ENCODE measurements at places on chromosomes 4 and X.
A peak's percentile ranks its signal among the peaks of the same experiment; 100 is the strongest.

- no peak for DNase-seq
These were observed 1.4 kb upstream of the SMAD1 start for GRCh38 chr4:145480257-145480656.

- DNase-seq = no peak
These were observed 486.5 kb downstream of the GRXCR1 start for GRCh38 chr4:43379016-43379415.

- no peak for DNase-seq
These were observed 1849.4 kb upstream of the AGA start for GRCh38 chr4:179291657-179292056.

GRCh38 chrX:21700967-21701366, 42.8 kb upstream of the KLHL34 start:
- no peak for DNase-seq

DNA sequence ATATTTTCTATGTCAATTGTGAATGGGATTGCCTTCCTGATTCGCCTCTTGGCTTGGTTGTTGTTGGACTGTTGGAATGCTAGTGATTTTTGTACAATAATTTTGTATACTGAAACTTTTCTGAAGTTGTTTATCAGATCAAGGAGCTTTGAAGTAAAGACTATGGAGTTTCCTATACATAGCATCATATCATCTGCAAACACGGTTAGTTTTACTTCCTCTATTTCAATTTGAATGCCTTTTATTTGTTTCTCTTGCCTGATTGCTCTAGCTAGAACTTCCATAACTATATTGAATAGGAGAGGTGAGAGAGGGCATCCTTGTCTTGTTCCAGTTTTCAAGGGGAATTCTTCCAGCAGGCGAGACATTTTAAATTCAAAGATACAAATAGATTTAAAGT, 226.5 kb downstream of the FBXO8 start:
- DNase-seq = no peak

DNA sequence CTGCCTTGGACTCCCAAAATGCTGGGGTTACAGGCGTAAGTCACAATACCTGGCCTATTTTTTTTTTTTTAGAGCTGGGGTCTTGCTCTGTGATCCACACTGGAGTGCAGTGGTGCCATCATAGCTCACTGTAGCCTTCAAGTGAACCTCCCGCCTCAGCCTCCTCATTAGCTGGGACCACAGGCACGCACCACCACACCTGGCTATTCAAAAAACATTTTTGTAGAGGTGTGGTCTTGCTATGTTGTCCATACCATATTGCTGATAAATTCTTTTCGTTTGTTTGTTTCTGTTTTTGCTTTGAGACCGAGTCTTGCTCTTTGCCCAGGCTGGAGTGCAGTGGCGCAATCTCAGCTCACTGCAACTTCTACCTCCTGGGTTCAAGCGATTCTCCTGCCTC, 21.6 kb downstream of the ENOPH1 start:
- no peak for DNase-seq

GRCh38 chrX:89034679-89035078, 287.7 kb downstream of the CPXCR1 start:
- DNase-seq = no peak

GRCh38 chr4:999882-1000425, 6.8 kb upstream of the SLC26A1 start:
- no peak for DNase-seq

GRCh38 chrX:9341291-9342201, 123.3 kb upstream of the TBL1X start:
- no peak for DNase-seq

DNA sequence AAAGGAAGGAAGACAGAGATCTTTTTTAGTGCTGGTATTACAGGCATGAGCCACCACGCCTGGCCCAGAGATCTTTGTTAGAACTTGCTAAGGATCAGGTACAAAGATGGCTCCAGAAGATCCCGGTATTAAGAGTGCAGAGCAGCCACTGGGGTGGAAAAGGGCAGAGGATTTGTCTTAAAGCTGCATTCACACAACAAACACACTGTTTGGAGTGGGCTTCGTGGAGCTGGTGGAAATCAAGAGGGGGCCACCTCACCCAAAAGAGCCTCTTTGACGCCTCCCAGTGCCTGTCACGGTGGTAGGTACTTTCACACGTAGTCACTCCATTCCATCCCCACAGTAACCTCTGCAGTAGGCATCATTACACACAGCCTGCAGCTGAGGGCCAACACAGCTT, 13.3 kb downstream of the HELT start:
- no peak for DNase-seq

- DNase-seq = no peak
These were observed 1881.7 kb downstream of the PCDH7 start for GRCh38 chr4:32601848-32602247.

DNA sequence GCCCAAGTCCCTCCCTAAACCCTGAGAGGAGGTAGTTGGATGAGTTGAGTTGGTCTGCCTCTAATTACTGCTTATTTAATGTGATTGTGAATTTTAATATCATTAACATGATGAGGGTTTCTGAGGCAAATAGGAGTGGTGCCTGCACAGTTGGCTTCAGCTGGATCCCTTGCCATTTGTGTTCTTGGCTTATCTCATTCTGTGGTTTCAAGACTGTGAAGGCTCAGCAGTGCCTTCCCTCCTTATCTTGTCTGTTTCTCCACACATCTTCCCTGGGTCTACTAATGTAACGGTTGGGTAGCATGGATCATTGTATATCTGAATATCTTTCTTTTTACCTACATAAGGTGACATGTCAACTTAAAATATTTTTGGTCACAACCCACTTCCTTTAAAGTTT, 1.6 kb upstream of the SLC10A4 start:
- DNase-seq = no peak

GRCh38 chr4:52126966-52127365, 75.9 kb downstream of the SPATA18 start:
- no peak for DNase-seq

DNA sequence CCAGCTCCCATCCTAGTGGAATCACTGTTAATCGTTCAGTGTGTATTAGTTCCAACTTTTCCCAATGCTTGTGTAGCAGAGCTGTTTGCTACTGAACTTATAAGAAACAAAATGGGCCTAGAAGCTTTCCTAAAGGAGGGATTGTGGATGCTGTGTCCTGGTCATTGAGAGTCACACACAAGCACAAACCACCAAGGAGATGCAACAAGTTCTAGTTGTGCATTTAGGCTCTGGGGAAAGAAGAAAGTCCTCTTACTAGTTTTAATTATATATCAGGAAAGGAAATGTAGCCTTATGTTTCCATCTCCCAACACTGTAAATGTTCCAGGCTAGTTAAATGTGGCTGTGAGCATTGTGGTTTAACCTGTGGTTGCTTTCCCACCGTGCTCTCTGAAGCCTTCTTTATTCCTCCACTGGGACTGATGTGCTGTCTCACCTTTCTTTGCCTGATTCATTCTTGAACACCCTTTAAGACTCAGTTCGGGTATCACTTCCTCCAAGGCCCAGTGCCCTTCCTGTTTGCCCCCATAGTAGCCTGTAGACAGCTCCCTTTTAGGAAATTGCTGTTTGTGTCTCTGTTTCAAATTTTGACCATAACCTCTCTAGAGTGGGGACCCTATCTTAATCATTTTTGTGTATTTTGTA, 34.3 kb downstream of the ATP10D start:
- no peak for DNase-seq

GRCh38 chr4:121706595-121707021, 9.8 kb upstream of the ANXA5 start:
- DNase-seq = peak; percentile 20

- DNase-seq = no peak
These were observed 559.8 kb downstream of the TLL1 start for GRCh38 chr4:166432842-166433241.

DNA sequence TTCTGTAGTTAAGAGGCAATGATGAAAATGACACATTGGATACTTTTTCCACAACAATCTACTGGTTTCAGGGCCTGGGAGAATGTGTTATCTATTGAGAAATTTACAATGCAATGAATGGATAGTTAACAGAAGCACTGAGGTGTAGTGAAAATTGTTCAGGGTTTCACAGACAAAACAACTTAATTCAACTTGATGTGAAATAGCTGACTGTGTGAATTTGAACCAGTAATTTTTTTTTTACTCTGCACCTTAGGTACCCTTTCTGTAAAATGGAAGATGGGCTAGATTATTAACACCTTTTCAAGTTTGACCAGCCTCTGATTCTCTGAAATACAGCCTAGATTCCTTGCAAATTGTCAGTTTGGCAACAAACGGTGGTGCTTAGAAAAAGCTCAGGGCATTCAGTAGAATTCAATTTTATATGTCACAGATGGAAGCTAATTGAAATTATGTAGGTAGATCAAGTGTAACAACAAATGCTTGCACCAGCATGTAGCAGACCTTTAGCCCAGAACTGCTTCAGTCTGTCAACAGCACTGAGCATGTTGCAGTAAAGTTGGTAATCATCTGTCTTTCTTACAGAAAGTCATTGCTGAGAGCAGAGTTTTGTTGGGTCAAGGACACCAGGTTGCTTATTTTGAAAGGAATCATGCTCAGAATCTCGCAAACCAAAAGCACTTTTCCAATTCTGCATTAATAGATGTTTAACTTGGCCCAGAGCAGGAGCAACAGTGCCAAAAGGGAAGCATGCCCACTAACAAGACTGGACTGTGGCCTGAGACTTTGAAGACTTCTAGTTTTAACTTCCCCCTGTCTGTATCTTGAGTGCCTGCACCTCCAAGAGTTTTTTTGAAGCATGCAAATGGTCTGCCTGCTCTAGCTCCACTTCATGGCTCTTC, 526.6 kb downstream of the PACRGL start:
- DNase-seq = no peak

- DNase-seq = no peak
These were observed 59.0 kb upstream of the PPP2R3B start for GRCh38 chrX:445727-446126.

Data from stimulated activated CD8-positive, alpha-beta memory T cell treated with anti-CD3 and anti-CD28 coated beads, Interleukin-7, amount 100 ng/mL, for 1 hour (primary cell).